ENCODE measurements at places on chromosomes 11 and 22. TPM values are rescaled to one million over a fixed set of nuclear protein-coding genes. Genes with fewer than 3 reads are reported as not detected.

Gene POGLUT3
- 40.9 TPM for total RNA-seq

Gene NLRX1
- 14.7 TPM for total RNA-seq

Gene CATSPERZ
- not detected for total RNA-seq

Gene NLRP10
- total RNA-seq: 19.1 TPM

Gene MRTFA
- total RNA-seq: 43.8 TPM

Gene TRIM66
- 4.4 TPM for total RNA-seq

GRCh38 chr11:77967121-77967520, 27.3 kb downstream of the INTS4 start:
- H3K4me1 ChIP-seq: no peaks in the 10 kb centered on the region
- no peaks in the 10 kb centered on the region for H3K27me3 ChIP-seq
- DNase-seq: no peak
- H3K4me3 ChIP-seq: no peak overlapping the region

DNA sequence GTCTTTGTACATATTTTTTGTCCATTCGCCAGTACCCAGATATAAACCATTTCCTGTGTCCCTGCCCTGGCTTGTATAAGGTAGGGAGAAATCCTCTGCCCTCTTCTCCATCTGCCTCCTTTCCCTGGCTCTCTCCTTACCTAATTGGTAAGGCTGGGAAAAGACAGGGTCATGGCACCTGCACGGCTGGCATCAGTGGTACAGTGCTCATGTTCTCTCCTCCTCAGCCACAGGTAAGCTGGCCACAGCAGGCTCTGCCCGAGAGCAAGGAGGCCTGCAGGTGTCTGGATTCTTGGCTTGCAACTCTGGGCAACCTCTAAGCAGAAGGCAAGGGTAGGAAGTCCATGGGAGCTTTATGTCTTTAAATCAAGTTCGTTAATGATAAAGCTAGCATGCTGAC, 419.9 kb downstream of the BUD13 start:
- no peak overlapping the region for H3K27ac ChIP-seq
- H3K27me3 ChIP-seq: peaks cover 3% of the 10 kb centered on the region
- H3K36me3 ChIP-seq: peaks cover 5% of the 10 kb centered on the region
- DNase-seq: no peak
- no peak overlapping the region for H3K4me3 ChIP-seq

DNA sequence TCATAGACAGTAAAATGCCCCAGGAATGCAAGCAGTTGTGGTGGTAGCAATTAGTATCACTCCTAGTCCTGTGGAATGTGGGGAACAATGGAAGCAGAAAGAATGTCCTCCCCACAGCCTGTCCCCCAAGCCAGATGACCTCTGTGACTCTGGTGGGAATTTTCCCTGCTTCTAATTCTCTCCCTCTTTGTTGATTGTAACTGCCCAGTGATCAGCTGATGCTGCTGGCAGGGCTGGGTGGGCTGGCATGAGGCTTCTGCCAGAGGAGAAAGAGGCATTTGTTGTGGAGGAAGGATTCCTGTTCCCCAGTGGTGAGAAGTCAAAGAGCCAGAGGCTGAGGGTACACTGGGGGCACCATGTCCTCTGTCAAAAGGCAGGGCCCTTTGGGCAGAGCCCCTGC, 116.7 kb upstream of the NCAM1 start:
- H3K4me3 ChIP-seq: no peak overlapping the region
- H3K27ac ChIP-seq: no peak overlapping the region
- H3K4me1 ChIP-seq: no peaks in the 10 kb centered on the region
- DNase-seq: no peak

DNA sequence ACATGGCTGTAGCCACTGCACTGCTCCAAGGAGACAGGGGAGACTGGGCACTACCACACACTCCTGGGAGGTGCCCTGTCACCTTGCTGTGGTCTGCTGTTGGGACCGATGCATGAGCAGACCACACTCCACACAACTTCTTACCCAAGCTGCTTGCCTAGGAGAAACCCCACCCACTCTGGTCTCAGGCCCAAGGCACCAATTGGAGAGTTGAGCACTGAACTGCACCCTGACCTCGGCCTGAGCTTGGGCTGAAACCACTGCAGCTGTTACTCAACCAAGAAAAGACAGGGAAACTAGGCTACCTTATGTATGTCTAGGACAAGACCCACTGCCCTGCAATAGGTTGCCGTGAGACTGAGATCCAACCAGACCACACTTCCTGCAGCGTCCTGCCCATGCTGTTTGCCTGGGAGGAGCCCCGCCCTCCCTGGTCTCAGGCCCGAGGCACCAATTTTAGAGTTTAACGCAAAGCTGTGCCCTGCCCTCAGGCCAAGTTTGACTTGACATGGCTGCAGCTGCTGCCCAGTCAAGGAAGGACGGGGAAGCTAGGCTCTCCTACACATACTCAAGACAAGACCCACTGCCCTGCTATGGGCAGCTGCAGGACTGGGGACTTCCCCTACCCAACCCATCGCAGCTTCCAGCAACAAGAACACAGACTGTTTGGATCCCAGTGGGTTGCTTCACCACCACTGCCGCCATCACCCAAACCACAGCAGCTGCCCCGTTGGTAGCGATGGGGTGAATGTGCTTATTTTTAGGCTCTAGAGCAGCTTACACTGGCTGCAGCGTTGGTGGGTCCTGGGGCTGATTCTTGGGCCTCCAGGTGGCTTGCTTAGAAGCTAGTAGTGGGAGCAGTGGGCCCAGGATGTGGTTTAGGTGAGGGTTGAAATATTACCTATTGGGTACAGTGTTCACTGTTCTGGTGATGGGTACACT, 66.8 kb downstream of the BRD1 start:
- no peak for DNase-seq
- H3K4me3 ChIP-seq: no peak overlapping the region
- H3K27ac ChIP-seq: no peak overlapping the region
- H3K4me1 ChIP-seq: no peaks in the 10 kb centered on the region

- H3K4me3 ChIP-seq: no peak overlapping the region
- DNase-seq: no peak
- no peak overlapping the region for H3K27ac ChIP-seq
- H3K36me3 ChIP-seq: no peaks in the 10 kb centered on the region
- no peaks in the 10 kb centered on the region for H3K4me1 ChIP-seq
- no peaks in the 10 kb centered on the region for H3K27me3 ChIP-seq
These were observed 25.7 kb downstream of the GLB1L2 start for GRCh38 chr11:134357545-134357839.

- no peaks in the 10 kb centered on the region for H3K36me3 ChIP-seq
- no peak overlapping the region for H3K27ac ChIP-seq
- H3K4me3 ChIP-seq: no peak overlapping the region
These were observed 541.9 kb upstream of the CADM1 start for GRCh38 chr11:116046127-116046526.

GRCh38 chr22:35192129-35192918, 65.0 kb upstream of the HMGXB4 start:
- H3K4me3 ChIP-seq: no peak overlapping the region
- H3K27ac ChIP-seq: no peak overlapping the region
- no peaks in the 10 kb centered on the region for H3K36me3 ChIP-seq
- peaks cover 18% of the 10 kb centered on the region for H3K4me1 ChIP-seq
- no peak for DNase-seq

DNA sequence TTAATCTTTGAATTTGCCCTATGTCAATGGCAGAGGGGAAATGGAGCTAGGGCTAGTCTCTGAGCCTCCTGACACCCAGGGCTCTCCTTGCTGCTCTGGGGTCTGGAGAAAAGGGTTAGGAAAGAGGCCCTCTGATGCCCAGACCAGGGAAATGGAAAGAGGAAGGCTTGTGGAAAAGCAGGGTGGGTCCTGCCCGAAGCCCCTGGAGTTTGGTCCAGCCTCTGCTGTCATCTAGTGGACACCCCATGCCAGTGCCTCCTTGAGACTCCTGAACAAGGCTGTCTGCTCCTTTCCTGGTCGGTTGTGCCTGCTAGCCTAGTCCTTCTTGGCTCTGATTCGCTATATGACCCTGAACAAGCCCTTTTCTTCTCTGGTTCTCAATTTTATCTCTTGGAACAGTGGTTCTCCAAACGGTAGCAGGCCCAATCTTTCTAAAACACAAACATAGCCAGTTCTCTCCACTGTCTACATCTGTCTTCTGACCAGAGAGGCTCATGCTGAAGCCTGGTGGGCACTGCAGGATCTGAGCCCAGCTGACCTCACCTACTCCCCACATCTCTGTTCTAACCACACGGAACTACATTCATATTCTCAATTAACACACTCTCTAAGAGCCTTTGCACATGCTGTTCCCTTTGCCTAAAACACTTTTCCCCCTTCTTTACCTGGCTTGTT, 8.8 kb upstream of the PLA2G3 start:
- no peaks in the 10 kb centered on the region for H3K27me3 ChIP-seq
- peaks cover 18% of the 10 kb centered on the region for H3K4me1 ChIP-seq
- peaks cover 10% of the 10 kb centered on the region for H3K36me3 ChIP-seq
- peak; percentile 65 for DNase-seq
- no peak overlapping the region for H3K4me3 ChIP-seq

GRCh38 chr11:27116684-27117083, 76.1 kb downstream of the BBOX1 start:
- peaks cover 21% of the 10 kb centered on the region for H3K4me1 ChIP-seq
- DNase-seq: no peak
- H3K27me3 ChIP-seq: no peaks in the 10 kb centered on the region
- H3K27ac ChIP-seq: no peak overlapping the region
- H3K4me3 ChIP-seq: no peak overlapping the region
- no peaks in the 10 kb centered on the region for H3K36me3 ChIP-seq

GRCh38 chr11:19766810-19767209, 54.2 kb downstream of the NAV2 start:
- no peaks in the 10 kb centered on the region for H3K27me3 ChIP-seq
- peaks cover 51% of the 10 kb centered on the region for H3K4me1 ChIP-seq
- no peak for DNase-seq
- no peak overlapping the region for H3K27ac ChIP-seq
- H3K36me3 ChIP-seq: peaks cover 27% of the 10 kb centered on the region

GRCh38 chr22:22909605-22910271, 22.1 kb downstream of the IGLL5 start:
- H3K27ac ChIP-seq: no peak overlapping the region
- no peaks in the 10 kb centered on the region for H3K36me3 ChIP-seq
- no peak overlapping the region for H3K4me3 ChIP-seq
- DNase-seq: no peak
